ENCODE measurements at places on chromosomes 16 and 17. TPM values are rescaled to one million over a fixed set of nuclear protein-coding genes. Genes with fewer than 3 reads are reported as not detected.

The NT5M gene
- polyA plus RNA-seq: 7.0 TPM

The C17orf100 gene
- 3.6 TPM for polyA plus RNA-seq

The P2RX1 gene
- 2.5 TPM for polyA plus RNA-seq

The THUMPD1 gene
- polyA plus RNA-seq: 31.3 TPM

The PRSS8 gene
- 2.7 TPM for polyA plus RNA-seq

The CHST4 gene
- not detected for polyA plus RNA-seq

GRCh38 chr16:56399486-56399885 is 25.9 kb downstream of the AMFR start:
- no peak for DNase-seq

GRCh38 chr16:69494991-69495392 is 70.6 kb downstream of the CYB5B start:
- DNase-seq: no peak

DNA sequence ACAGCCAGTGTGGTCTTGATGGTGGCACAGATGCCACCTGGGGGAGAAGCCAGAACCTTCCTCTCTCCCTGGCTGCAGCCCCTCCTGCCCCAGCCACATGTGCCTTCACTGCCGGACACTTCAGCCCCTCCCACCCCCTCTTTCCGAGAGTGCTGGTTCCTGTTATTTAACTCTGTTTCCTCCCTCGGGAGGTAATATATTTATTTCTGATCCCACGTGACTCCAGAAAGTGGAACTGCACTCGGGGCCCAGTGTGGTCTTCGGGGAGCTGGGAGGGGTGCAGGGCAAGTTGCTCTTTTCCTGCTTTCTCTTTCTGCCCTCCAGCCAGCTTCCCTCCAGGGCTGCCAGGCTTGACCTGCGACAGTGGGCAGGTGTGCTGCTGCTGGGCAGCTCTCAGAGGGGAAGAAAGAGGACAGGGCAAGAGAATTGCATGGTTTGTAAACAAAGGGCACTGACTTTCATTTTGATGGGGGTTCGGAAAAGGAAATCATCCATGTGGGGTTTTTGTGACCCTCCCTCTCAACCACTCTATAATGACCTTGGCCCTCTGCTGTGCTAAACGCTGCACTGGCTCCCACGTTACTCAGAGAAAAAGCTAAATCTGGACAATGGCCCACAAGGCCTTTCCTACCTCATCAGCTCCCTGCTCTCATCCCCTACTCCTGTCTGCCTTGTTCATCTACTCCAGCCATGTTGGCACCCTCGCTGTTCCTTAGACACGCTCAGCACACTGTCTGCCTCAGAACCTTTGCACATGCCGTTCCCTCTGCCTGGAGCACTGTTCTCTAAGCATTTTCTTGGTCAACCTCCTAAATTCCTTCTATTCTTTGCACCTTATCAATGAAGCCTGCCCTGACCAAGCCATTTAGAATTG is 8.2 kb upstream of the CIITA start:
- DNase-seq: peak; percentile 59

DNA sequence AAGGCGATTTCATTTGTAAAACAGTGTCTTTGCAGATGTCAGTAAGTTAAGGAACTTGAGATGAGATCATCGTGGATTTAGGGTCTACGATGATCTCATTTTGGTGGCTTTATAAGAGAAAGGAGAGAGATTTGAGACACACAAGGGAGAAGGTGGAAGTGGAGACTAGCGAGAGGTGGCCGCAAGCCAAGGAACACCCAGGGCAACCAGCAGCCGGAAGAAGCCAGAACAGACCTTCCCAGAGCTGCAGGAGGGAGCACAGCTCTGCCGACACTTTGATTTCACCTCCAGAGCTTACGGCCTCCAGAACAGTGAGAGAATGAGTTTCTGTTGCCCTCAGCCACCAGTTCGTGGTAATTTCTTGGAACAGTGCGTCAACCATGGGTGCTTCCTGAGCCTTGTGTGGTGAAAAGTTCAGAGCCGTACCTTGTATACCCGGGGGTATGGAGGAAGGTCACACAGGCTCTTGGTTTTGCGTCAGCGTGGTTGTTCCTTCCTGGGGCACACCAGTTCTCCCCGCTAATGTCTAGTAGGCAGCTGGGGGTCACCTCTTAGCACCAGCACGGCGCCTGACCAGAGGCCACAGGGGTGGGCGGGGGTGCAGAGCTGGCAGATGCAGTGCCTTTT is 12.9 kb upstream of the SEC14L1 start:
- no peak for DNase-seq

DNA sequence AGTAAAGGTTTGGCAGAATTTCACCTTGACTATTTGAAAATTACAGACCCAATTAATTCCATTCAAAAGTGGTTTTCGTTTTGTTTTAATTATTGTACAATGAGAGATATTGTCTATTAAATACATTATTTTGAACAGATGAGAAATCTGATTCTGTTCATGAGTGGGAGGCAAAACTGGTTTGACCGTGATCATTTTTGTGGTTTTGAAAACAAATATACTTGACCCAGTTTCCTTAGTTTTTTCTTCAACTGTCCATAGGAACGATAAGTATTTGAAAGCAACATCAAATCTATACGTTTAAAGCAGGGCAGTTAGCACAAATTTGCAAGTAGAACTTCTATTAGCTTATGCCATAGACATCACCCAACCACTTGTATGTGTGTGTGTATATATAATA is 72.6 kb downstream of the CDK12 start:
- DNase-seq: no peak

- DNase-seq: no peak
Measured at GRCh38 chr17:61662186-61662585, 71.2 kb upstream of the NACA2 start.

DNA sequence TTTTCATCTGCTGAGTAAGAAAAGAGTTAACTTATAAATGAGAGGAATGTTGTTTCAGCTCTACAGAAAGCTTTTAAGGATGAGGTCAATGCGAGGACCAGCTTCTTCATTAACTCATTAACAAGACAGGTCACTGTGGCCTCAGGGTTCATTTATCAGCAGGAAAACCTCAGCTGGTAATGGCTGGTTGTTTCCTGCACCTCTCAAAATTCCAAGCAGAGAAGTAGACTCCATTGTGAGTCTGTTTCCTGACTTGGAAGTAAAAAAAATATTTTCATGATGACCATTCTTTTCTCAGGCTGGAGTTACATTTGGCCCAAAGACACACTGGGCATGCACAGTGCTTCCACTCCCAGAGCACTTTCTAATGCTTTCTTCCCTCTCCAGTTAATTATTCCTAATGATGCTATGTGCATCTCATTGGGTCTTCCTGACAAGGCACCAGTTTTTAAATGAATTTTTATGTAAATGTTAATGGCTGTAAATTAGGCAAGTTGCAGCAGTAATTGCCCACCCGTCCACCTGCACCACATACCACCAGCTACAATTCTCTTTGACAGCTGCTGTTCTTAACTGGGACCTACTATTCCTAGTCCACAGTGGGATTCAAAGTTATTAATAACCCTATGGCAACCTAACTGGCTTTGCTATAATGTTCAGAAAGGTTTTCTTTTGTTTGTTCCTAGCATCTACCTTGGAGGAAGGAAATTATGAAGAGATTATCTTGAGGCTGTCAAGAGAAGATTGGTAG is 89.5 kb upstream of the BCAR1 start:
- no peak for DNase-seq
